ENCODE measurements at places on chromosomes 4 and X.
A peak's percentile ranks its signal among the peaks of the same experiment; 100 is the strongest.

DNA sequence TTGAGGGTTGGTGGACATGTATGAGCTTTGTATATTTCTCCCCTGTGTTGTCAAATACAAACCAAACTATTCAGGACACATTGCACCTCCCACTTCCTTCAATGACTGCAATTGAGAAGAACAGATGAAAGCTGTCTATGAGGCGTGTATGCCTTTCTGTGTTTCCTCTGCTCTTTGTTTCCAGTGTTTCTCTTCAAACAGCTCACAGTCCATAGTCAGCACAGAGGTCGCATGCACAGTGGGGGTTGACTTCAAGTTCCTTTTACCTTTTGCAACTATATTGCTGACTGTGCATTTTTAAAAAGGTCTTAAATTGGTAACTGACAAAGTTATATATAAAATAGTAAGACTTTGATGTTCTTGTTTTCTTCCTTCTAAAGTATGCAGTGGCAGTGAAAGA lies 957.8 kb downstream of the C4orf33 start:
- no peak for DNase-seq

DNA sequence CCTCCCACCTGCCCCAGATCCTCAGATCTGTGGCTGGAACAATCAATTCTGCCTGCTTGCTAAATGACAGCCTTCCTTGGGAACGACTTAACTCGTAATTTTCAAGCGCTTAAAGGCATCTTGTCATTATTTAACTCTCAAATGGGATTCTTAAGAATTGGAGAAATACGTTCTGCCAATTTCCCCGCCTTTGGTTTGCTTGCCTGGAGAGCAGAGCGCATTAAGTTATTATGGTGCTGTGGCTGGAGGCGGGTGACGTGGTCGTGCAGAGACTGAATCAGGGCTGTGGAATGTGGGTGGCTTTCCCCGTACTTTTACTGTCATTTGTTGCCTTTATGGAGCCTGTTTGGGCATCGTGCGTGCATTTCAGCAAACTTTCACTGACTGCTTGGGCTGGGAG lies 78.9 kb upstream of the PSAPL1 start:
- no peak for DNase-seq

GRCh38 chrX:49071877-49072711 lies 1.7 kb downstream of the PRAF2 start:
- peak; percentile 75 for DNase-seq

DNA sequence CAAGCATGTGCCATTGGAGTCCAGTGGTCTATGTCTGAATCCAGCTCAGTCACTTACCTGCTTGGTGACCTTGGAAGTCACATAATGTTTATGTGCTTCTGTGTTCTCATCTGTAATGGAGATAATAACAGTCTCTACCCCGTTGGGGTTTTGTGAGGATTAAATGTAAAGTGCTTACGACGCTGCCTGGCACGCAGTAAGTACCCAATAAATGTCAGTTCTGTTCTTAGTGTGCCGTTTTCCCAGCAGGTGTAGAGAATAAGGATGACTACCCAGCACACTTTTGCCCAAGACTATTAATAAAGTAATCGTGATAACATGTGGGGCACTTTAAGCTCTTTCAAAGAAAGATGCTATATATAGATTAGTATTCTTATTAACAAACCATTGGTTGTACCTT lies 56.7 kb downstream of the MTM1 start:
- no peak for DNase-seq

DNA sequence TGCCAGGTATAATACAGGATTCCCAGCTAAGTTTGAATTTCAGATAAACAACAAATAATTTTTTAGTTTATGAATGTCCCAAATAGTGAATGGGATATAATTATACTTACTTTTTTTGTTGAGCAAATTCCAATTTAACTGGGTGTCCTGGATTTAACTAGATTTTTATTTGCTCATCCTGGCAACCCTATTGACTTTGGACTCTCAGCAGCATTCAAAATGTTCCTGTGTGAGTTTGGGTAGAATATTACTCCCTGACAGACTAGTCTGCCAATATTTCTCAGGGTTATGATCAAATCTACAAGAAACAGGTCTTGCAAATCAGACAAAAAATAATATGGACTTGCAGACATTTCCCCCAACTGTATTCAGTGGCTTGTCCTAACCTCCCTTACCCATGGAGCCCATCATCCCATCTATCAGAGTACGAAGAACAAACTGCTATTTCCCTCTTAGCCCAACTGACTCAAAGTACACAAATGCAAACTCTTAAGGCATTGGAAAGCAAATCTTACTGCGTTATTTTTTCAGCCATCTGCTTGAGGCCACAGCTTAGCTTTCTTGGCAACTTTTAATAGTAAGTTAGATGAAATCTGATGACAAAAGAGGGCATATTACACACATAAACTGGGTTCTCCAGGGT lies 20.7 kb downstream of the SETD7 start:
- no peak for DNase-seq

- no peak for DNase-seq
These were observed 50.3 kb downstream of the USP26 start for GRCh38 chrX:133046601-133047000.

All from left forelimb (tissue), 1 donor.